T-helper 17 cell (primary cell): ENCODE measurements at places on chromosomes 11 and 22.
A peak's percentile ranks its signal among the peaks of the same experiment; 100 is the strongest.

- no peak for DNase-seq
Measured at GRCh38 chr11:33320814-33321330, 63.7 kb downstream of the HIPK3 start.

GRCh38 chr22:20741634-20742581, 32.0 kb upstream of the SERPIND1 start:
- no peak for DNase-seq

- no peak for DNase-seq
Measured at GRCh38 chr11:62182147-62182891, 7.7 kb upstream of the SCGB1D1 start.

GRCh38 chr11:45285250-45285828, 802 bp downstream of the SYT13 start:
- DNase-seq = no peak

DNA sequence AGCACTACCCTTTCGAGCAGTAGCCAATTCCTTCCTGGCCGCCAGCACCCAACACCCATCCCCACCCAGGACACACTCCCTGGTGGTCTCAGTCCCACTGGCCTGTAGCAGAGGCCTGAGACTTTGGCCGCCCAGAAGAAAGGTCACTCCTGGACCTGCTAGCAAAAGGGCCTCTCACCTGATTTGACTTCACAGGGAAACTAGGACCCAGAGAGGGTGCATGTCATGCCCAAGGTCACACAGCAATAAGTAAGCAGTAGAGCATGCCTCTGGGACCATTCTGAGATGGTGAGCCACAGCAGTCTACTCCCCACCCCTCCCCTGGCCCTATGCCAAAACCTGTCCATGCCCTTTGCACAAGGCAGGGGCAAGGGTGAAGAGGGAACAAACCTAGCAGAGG, 7.3 kb downstream of the ARRB1 start:
- DNase-seq = no peak

DNA sequence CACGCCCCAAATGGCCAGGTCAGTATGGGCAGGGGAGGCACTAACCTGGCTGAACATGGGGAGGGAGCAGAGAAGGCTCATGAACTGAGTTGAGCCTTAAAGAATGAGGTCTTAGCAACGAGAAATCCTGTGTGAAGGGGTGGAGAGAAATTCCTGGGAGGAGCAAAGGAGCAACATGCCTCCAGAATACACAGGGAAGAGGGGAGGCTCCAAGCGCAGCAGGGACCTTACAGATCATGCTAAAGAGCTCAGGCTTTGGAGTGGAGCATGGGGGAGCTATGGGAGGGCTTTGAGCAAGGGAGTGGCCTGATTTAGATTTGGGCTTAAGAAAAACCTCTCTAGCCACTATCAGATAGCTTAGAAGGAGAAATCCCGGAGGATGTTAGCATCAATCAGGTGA, 88.1 kb downstream of the MN1 start:
- no peak for DNase-seq

DNA sequence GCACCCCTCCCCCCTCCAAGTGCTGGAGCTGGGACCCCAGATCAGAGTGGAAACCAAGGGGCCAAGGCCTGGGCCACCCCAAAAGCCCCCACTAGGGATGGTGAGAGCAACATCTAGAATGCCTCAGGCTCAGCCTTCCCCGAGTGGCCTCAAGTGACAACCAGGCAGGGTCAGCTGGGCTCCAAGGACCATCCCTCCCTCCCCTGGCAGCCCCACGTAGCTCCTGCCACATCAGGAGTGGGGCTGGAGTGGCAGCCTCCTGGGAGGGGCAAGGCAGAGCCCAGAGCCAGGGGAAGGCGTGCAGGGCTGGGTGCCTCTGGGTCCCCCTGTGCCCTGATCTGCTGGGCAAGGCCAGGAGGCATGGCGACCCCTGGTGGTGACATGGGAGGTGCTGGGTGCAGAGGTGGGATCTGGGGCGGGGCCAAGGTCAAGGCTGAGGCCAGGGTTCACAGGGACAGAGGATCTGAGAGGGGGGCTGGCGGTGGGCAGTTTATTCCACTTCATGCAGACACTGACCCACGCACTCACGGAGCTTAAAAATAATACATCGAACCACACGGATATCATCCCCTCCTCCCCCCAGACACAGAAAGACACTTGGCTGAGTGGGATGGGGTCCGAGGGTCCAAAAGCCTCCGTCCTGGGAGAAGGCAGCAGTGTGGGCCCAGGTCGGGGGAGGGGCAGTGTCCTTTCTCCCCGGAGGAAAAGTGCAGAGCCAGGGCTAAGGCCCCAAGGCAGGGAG, 15.8 kb upstream of the EHD1 start:
- peak; percentile 83 for DNase-seq

- DNase-seq = no peak
Measured at GRCh38 chr11:77266766-77267165, 34.7 kb downstream of the GDPD4 start.

GRCh38 chr22:44667276-44667675, 34.7 kb upstream of the PRR5 start:
- DNase-seq = no peak

DNA sequence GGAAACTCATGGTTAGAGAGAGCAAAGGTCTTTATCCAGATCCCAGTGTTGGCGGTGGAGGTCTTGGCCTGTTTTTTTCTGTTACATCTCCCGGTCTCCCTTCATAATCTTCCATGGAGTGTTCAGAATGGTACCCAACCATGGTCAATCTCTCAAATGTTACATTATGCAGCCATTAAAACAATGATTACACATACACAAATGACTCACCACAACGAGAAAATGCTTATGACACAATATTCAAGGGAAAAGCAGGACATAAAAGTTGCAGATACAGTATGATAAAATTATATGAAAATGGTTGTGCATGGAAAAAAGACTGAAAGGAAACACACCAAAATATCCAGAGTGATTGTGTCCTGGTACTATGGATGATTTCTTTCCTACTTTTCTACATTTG, 17.8 kb upstream of the CSNK1E start:
- DNase-seq = no peak
